ENCODE measurements at places on chromosomes 4 and X.
A peak's percentile ranks its signal among the peaks of the same experiment; 100 is the strongest.

- ATAC-seq = peak; percentile 33
Measured at GRCh38 chrX:105882581-105883275, 60.4 kb downstream of the NRK start.

- ATAC-seq = no peak
Measured at GRCh38 chr4:98602270-98602669, 56.1 kb downstream of the TSPAN5 start.

DNA sequence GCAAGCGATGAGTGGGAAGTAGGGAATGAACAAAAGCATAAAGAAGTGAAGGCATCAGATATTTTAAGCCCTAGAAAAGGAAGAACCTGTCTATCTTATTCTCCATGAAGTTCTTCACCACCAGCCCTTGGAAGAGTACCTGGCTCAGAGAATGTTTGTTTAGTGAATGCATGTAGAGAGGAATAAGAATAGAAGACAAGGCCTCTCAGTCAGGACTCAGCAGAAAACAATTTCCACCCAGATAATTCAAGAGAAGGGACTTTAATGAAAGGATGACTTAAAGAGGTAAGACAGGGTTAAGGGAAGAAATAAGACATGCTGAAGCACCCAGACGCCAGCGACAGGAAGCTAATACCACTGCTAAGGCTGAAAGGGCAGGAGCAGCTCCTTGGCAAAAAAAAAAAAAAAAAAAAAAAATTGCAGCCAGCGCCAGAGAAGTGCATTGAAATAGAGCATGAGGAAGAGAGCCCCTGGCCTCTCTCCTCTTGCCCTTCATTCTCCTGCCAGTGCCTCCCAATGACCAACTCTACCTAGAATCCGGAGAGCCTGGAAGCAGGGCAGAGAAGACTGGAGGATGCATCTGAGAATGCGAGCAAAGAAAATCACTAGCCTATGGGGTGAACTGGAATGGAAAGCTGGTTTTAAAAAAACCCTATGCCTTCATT is 47.2 kb upstream of the RASGEF1B start:
- ATAC-seq = no peak

GRCh38 chr4:3673716-3674478 is 92.3 kb upstream of the ADRA2C start:
- ATAC-seq = no peak

GRCh38 chr4:107131295-107131694 is 95.2 kb upstream of the DKK2 start:
- ATAC-seq = no peak

DNA sequence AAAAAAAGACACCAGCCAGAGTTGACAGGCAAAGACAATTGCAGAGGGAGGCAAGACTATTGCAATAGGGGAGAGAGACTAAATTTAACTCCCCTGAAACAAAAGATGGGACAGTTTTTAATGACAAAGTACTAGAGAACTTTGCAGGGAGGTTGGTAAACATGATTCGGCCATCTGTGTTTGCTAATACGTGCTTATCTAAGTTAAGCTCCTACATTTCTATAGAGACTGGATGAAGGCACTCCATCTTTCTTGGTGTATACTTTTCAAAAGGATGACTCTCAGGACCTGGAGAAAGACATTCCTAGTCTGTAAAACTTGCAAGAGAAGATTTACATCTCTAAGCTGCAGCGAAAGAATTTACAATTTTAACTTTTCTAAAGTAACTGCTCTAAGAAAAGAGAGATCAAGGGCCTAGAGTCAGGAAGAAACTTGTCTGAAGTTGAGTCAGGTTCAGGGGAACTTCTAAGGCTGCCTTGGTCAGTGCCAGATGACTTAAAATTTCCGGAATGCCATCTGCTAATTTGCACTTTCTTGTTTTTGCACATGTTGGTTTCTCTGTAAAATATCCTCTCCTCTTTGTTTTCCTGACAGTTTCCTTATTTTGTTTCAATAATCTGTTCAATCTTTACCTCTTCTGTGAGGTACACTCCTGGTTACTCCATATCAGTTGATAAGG is 10.6 kb downstream of the ADAM29 start:
- ATAC-seq = no peak

GRCh38 chr4:146637621-146638332 is 916 bp upstream of the POU4F2 start:
- peak; percentile 6 for ATAC-seq

GRCh38 chr4:6111354-6111960 is 88.9 kb downstream of the JAKMIP1 start:
- no peak for ATAC-seq

GRCh38 chr4:8167815-8168214 is 9.2 kb upstream of the ABLIM2 start:
- ATAC-seq = no peak

DNA sequence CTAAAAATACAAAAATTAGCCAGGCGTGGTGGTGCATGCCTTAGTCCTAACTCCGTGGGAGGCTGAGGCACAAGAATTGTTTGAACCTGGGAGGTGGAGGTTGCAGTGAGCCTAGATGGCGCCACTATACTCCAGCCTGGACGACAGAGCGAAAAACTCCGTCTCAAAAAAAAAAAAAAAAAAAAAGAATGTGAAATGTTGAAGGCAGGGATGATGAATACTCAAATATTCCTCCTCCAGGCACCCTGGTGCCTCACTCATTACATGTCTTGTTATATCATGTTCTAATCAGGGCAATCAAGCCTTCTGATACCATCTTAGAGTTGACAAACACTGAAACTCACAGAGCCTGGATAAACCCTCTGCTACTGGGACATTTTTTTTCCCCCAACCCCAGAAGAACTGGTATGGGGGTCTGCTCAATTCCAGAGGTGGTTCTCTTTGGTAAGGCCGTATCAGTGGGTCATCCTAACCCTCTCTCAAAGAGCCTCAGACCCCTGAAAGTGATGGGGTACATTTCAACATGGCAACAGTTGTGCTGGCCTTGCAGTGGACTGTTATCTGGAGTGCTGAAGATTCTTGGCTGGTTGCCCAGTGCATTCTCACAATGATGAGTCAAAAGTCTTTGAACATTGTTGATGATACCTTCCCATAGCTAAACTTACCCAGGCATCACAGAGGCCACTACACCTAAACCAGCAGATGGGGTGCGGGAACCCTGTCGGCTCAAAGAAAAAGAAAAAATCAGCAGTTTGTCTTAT is 2.4 kb upstream of the SH3KBP1 start:
- peak; percentile 34 for ATAC-seq

- ATAC-seq = peak; percentile 56
Measured at GRCh38 chr4:89788206-89789072, 48.5 kb downstream of the SNCA start.

GRCh38 chrX:117985241-117985640 is 131.4 kb downstream of the KLHL13 start:
- ATAC-seq = peak; percentile 63

DNA sequence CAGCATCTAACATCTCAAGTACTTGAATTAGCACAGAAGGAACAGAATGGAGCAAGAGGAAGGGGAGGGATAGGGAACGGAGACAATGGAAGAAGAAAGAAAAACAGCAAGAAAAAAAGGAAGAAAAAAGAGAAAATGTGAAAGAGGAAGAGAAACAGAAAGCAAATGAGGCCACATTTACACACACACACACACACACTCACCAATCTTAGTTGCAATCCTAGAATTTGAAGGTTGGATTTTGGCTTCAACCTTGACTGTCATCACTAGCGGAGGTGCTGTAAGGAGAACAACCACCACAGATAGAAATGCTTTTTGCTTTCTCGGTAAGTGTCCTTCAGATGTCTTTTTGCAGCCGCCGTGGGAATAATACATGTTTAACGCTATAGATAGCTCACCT is 327.1 kb upstream of the NWD2 start:
- no peak for ATAC-seq

DNA sequence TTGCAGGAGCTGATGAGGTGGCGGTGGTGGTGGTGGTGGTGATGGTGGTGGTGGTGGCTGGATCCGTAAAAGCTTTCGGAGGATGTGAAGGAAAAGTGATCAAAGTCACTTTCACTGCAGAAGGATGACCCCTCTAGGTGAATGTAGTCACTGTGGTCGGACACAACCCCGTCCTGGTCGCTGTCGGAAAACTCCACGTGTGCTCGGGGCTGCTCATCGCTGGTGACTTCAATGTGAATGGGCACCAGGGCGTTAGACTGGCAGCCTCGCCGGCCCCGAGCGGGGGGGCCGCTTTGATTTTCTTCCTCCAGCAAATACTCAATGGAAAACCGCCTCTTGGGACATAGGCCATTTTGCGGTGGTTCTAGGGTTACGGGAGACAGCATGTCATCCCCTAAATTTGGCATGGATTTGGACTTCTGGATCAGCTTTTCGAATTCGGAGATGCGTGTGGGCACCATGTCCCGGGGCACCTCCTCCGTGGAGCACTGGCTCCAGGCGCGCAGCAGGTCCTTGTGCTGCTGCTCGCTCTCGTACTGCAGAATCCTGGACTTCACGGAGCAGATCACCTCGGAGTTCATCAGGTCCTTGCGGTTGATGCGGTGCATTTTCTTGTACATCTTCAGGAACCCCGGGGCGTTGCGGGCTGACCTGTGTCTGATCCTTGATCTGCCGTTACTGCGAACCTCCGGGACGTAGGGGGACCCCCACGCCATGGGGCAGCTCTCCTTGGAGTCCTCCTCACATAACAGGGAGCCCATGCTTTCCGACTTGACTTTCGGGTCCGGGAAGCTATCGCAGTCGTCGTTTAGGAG is 88.3 kb upstream of the PDLIM3 start:
- ATAC-seq = no peak

- ATAC-seq = no peak
Measured at GRCh38 chr4:150082241-150082640, 4.0 kb downstream of the DCLK2 start.

DNA sequence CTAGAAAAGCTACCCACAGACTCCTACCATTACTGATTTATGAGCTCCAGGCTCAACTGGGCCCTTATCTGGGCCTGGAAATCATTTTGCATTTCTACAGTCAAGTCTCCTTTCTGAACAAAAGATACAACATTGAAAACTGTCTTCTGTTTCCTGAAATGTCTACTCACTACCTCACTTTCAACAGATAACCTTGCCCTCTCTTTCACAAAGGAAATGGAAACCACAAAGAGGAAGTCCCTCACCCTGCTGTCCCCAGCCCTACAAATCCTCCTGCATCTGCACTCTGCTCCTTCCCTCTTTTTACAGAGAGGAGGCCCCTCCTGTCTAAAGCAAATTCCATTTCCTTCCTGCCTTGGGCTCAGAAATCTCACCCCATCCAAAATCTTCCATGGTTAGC is 24.8 kb upstream of the CYBB start:
- no peak for ATAC-seq

DNA sequence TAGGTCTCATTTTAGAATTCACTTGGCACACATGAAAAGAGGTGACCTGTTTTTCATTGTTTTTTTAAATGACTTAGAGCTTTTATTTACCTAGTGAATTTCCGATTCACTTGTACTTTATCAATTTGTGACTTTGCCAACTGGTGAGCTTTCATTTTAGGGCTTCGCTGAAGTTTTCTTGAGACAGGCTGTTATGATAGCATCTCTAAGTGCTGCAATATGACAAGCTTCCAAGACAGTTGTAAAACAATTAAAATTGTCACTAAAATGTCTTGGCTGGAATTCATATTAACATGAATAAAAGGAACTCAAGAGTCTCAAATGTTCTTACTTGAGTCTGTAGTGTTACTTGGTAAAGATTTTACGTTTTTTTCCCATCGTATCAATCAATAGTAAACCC is 831.7 kb upstream of the GRID2 start:
- ATAC-seq = no peak

- peak; percentile 80 for ATAC-seq
Measured at GRCh38 chr4:122898370-122899150, 23.8 kb downstream of the NUDT6 start.

DNA sequence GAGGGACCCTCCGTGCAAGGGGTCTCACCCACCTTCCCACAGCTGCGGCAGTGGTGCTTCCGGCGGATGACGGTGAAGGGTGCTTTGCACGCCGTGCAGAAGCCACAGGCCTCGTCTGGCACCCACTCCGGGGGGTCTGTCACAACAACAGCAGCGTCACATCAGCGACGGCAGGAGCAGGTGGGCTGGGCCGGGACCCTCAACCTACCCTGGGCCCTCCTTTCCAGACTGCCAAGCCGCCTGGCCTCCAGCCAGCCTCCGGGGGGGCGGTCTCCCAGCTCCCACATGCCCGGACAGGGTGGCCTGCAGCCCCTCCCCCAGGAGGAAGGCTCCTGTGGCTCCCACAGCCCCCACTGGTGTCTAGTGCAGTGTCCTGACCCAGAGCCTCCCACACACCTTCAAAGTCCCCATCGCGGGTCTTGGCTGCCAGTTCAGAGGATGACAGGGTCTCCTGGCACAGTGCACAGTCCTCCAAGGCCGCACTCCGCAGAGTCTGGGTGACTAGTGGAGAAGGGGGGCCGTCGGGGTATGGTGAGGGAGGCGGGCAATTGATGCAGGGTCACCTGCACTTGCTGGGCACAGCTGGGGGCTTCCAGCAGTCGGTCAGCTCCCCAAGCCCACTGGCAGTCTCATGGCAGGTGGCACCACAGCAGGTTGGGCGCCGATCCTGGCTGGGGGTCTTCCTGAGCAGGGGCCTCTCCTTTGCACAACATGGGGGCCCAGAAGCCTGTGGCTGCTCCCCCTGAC is 9.5 kb upstream of the MXD4 start:
- no peak for ATAC-seq

DNA sequence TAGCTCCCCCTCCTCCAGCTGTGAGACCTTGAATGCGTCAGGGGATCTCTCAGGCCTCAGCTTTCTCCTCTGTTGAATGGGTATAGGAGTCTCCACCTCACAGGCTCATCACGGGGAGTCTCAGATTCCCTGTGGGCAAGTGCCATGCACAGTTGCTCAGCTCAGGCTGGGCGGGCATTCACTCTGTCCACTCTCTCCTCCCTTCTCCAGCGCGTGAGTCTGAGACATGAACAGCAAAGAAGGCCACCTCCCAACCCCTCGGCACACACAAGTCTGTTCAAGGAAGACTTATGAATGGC is 60.0 kb downstream of the HTRA3 start:
- no peak for ATAC-seq

- ATAC-seq = peak; percentile 95
Measured at GRCh38 chrX:108001218-108001814, 19.1 kb upstream of the TEX13B start.

- ATAC-seq = no peak
Measured at GRCh38 chr4:83231620-83232076, 53.0 kb downstream of the COQ2 start.

DNA sequence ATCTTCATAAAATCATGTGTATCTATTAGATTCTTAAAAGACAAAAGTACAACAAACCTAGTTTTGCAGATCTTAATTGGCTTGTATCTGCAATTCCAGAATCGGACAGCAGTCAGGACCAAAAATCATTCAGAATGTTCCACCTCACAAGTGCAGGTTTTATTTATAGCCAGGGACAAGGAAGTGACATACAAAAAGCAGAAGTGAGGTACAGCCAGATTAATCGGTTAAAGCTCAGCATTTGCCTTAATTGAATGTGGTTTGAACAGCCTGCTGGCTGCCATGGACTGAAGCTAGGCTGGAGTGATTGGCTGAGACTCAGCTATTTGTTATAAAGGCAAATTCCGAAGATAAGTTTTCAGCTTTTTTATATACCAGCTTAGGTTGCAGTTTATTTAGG is 932.6 kb downstream of the C4orf33 start:
- ATAC-seq = no peak

GRCh38 chr4:6566391-6567190 is 8.4 kb upstream of the MAN2B2 start:
- no peak for ATAC-seq

GRCh38 chr4:6594826-6595355 is 19.9 kb downstream of the MAN2B2 start:
- ATAC-seq = no peak

- ATAC-seq = no peak
Measured at GRCh38 chr4:100545427-100545826, 27.6 kb upstream of the EMCN start.

- ATAC-seq = no peak
Measured at GRCh38 chrX:46953137-46953527, 40.9 kb downstream of the JADE3 start.

GRCh38 chr4:186260117-186260503 is 5.9 kb upstream of the F11 start:
- no peak for ATAC-seq

Measured in SK-N-SH treated with all-trans-retinoic acid at 6 μM for 48 hours (cell line).